ENCODE measurements at places on chromosomes 5 and 9. TPM values are rescaled to one million over a fixed set of nuclear protein-coding genes. Genes with fewer than 3 reads are reported as not detected.

DNA sequence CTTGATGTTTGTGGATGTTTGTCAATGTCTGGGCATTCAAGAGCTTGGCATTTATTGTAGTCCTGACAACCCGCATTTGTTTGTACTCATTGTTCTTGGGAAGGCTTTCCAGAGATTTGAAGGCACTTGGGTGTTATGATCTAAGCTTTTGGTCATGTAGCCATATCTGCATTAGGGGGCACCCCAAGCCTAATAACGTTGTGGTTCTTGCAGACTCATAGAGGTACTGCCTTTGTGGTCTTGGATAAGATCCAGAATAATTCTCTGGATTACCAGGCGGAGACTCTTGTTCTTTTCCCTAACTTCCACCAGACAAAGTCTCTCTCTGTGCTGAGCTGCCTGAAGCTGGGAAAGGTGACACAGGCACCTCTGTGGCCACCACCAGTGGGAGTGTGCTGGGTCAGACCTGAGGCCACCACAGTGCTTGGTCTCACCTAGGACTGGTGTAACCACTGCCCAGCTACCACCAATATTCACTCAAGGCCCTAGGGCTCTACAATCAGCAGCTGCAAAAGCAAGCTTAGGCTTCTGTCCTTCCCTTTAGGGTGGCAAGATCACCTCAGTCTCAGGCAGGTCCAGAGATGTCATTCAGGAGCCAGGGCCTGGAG is 144.4 kb upstream of the TAS2R1 start:
- no peak overlapping the region for H3K27ac ChIP-seq
- H3K4me1 ChIP-seq, result no peaks in the 10 kb centered on the region
- no peaks in the 10 kb centered on the region for H3K27me3 ChIP-seq
- no peak overlapping the region for H3K4me3 ChIP-seq

HNRNPK gene
- total RNA-seq, result 617 TPM

DNA sequence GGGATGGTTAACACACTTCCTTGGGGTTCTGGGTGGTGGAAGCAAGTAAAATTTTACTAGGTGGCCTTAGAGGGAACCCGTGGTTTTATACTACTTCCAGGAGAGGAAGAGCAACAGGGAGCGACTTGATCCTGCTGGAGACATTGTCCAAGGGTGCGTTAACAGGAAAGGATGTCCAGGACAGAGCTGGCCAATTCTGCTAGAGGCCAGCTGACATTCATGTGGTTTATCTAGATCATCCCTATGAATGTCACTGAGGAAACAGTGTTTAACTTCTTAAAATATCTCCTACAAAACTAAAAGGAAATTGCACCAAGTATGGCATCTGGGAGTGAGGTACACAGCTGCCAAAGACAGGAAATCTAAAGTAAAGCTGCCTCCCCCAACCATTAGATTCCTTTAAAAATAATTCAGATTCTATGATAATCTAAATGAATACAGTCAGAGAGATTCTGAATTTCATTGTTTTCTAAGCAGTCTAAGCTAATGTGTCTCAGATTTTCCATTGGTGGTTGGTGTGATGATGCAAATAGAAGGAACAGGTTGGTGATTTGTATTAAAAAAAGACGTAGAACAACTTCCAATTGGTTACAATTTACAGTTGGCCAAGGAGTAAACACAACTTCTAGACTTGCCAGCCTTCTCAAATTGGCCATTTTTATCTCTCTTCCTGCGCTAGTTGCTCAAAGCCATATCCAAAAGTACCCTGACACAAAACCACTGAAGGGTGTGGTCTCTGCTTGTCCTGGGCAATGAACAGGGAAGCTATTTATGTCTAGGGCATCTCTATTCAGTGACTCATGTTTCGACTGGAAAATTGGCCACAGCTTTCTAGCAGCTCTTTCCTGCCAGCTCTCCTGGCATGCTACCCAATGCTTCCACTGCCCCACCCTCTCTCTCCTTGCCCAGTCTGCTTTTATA is 574.7 kb upstream of the MEF2C start:
- H3K27me3 ChIP-seq, result no peaks in the 10 kb centered on the region
- no peak overlapping the region for H3K4me3 ChIP-seq
- H3K27ac ChIP-seq, result no peak overlapping the region
- no peak for DNase-seq

CCDC152 gene
- 1.3 TPM for total RNA-seq

DNA sequence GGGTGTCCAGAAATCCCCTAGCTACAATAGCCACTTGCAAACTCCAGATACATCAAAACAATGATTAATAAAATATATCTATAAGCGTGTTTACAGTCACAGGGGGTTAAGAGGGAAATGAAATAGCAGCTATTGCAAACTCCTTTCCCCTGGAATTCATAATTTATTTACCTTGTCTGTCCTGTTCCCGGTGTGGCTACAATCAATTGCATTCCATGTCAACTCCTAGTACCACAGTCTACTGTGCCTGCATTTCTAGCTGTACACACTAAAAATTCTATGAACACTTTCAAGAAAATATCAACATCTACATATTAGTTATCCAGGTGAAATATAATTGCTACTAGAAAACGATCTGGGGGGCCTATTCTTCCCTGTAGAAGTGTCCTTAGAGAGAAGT is 217.6 kb downstream of the ELAVL2 start:
- no peaks in the 10 kb centered on the region for H3K27me3 ChIP-seq
- no peak overlapping the region for H3K4me3 ChIP-seq
- no peak overlapping the region for H3K27ac ChIP-seq
- H3K36me3 ChIP-seq, result no peaks in the 10 kb centered on the region

PPP2R2B gene
- 16.7 TPM for total RNA-seq

DNA sequence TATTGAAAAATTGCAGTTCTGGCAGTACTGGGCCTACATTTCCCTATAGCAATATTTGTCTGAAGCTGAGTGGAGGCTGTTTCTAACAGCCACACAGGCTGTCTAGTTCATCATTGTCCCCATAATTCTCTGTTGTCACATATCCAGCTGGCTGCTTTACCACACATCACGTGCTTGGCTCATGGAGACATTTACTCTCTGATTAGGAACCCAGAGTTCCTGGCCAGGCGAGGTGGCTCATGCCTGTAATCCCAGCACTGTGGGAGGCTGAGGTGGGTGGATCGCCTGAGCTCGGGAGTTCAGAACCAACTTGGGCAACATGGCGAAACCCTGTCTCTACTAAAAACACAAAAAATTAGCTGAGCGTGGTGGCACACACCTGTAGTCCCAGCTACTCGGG is 81.4 kb downstream of the PGM5 start:
- peaks cover 6% of the 10 kb centered on the region for H3K27me3 ChIP-seq
- no peak overlapping the region for H3K27ac ChIP-seq
- DNase-seq, result no peak

MAN1B1 gene
- 71.3 TPM for total RNA-seq

DNA sequence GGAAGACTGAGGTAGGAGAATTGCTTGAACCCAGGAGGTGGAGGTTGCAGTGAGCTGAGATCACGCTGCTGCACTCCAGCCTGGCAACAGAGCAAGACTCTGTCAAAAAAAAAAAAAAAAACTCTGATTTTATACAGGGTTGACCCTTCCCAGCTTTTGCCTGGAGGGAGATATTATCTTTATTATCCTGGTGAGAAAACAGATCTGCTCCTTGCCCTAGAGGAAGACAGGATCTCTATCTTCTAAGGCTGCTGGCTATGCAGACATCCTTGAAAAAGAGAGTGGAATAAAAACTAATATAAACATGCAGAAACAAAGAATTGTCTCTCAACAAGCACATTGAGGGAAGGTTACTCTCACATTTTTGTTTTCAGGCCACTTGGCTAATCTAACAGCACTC is 1503.4 kb upstream of the WWC1 start:
- no peak for DNase-seq
- H3K4me1 ChIP-seq, result no peaks in the 10 kb centered on the region
- no peak overlapping the region for H3K4me3 ChIP-seq
- H3K27ac ChIP-seq, result no peak overlapping the region

DNA sequence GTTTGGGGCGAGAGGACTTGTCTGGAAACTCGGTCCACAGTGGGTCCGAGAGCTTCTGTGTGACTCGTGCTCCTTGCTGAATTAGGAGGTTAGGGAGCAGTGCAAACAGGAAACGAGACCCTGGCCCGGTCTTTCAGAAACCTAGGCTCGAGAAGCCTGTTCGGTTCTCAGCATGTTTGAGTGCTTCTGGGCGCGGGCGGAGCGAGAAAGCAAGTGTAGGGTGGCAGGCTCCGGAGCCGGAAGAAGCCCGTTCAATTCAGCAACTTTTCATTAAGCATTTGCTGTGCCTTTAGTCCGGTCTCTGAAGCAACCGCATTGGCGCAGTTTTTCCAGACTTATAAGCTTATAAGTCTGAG is 547 bp downstream of the CLTA start:
- no peaks in the 10 kb centered on the region for H3K27me3 ChIP-seq
- peak overlapping the region; percentile 91 for H3K27ac ChIP-seq
- peak; percentile 50 for DNase-seq

DNA sequence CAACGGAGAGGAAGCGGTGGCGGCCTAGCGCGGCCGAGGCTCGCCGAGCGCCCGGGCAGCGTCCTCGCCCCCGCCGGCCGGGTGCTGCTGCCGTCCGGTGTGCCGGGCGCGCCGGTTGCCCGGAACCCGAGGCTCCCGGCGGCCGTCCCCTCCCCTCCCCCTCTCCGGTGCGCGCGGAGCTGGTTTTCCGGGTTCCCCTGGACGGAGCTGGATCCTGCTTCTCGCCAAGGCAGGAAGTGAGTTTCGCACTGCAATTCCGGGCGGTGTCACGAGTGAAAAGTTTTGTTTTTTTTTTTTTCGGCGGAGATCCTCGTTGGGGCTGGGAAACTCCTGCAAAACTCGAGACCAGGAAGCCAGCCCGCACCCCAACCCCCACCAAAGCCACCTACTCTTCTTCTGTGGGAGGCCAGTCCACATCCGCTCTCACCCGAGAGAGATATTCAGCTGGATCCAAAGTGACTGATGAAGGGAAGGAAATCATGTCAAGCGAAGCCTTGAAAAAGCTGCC is at the start of gene ERBIN:
ERBIN (plus strand) TSS at position 300 of the 508 bp plus-strand sequence. CDS start 66,144 bp downstream, outside the sequence.
- H3K27me3 ChIP-seq, result no peaks in the 10 kb centered on the region
- H3K4me3 ChIP-seq, result peak within 1 kb of the TSS; percentile 100
- H3K4me1 ChIP-seq, result peaks cover 48% of the 10 kb centered on the region
- no peaks in the 10 kb centered on the region for H3K36me3 ChIP-seq

- no peak overlapping the region for H3K27ac ChIP-seq
- H3K4me1 ChIP-seq, result peaks cover 2% of the 10 kb centered on the region
- peaks cover 17% of the 10 kb centered on the region for H3K36me3 ChIP-seq
- DNase-seq, result no peak
Measured at GRCh38 chr9:112831969-112832368, 58.7 kb downstream of the SLC46A2 start.

DNA sequence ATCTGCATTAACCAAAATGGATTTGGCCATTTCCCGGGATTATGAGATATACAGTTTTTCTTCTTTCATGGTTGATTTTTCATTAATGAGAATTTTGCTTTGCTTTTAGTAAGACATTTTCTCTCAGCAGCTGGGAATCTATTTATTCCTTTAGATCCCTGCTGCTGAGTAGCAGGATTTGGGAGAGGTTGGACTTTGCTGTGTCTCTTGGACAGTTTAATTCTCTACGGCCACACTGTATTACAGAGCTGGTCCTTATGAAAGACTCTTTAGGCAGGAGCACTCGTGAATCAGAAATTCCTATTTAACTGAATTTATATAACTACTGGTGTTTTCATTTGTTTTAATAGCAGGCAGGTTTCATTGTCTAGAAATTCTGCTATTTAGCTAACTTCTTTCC is 1.6 kb downstream of the UNC13B start:
- H3K27me3 ChIP-seq, result peaks cover 19% of the 10 kb centered on the region
- H3K4me3 ChIP-seq, result no peak overlapping the region
- no peaks in the 10 kb centered on the region for H3K36me3 ChIP-seq
- DNase-seq, result no peak

TCF7 gene
- 234 TPM for total RNA-seq

GRCh38 chr5:159874263-159874662 is 42.0 kb upstream of the ADRA1B start:
- no peak for DNase-seq
- H3K27me3 ChIP-seq, result peaks cover 3% of the 10 kb centered on the region
- H3K27ac ChIP-seq, result no peak overlapping the region

DNA sequence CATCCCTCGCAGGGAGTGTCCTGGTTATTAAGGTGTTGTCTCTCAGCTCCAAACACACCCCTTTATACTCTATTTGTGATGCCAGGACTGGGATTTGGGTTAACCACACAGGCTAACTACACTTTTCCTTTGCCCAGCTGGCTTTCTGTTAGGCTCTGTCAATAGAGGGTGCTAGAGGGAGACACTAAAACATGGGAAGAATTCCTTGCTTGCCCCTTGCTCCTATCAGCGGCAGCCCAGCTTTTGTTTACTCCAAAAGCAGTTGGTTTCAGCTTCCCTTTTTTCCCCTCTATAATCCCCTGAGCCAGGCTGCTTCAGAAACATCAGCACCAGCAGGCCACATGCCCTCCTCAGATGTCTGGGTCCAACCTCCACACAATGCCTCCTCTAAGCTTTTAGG is 297.1 kb downstream of the KCTD16 start:
- H3K4me3 ChIP-seq, result no peak overlapping the region
- H3K27me3 ChIP-seq, result no peaks in the 10 kb centered on the region
- H3K4me1 ChIP-seq, result no peaks in the 10 kb centered on the region
- no peaks in the 10 kb centered on the region for H3K36me3 ChIP-seq
- no peak overlapping the region for H3K27ac ChIP-seq

DNA sequence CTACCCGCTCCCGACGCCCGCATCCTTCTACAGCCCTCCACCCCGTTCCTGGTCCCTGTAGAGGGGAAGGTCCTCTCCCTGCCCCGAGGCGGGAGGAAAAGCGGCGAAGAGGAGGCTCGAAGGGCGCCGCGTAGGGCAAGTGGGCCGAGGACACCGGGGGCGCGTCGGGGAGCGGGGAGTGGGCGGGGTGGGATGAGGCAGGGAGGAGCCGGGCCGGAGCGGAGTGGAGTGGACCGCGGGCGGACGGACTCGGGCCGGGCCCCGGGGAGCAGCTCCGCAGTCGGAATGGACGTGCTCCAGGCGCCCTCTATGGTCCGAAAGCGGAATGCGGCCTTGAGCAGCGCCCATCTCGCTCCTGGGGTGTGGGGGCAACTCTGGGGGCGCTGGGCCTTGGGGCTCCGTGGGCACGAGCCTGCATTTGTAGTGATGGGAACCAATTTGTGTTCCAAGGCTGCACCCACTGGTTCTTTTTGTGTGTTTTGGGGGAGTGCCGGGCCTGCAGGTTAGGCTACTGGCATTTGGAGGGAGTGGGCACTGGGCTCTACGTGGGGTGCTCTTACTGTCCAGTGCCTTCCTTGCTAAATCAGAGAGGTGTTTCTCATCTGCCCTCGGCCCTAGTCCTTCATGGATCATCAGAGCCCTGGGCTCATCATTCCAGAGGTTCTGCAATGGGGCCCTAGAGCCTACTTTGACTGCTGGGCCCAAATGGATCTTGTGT is 7.3 kb downstream of the IRX1 start:
- no peak overlapping the region for H3K4me3 ChIP-seq
- peaks cover 6% of the 10 kb centered on the region for H3K27me3 ChIP-seq
- H3K4me1 ChIP-seq, result no peaks in the 10 kb centered on the region
- H3K36me3 ChIP-seq, result no peaks in the 10 kb centered on the region
- H3K27ac ChIP-seq, result no peak overlapping the region
- no peak for DNase-seq

SPATA31C1 gene
- not detected for total RNA-seq

DNA sequence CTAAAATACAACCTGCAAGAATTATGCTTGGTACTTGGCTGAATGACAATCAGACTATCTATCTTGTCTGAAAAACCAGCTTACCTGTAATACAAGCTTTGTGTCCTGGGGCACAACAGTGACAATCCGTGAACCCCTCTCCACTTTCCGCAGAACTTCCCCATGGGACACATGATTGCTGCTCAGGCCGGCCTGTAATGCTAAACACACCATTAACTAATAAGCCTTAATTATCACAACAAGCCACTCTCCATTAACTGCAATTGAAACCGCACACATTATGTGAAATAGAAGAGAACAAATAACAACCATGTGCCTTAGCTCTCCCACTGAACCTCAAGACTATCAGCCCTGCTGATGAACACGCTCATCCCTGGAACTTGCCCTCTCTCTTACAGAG is 33.7 kb downstream of the ELP1 start:
- no peaks in the 10 kb centered on the region for H3K27me3 ChIP-seq
- no peak overlapping the region for H3K4me3 ChIP-seq
- peaks cover 87% of the 10 kb centered on the region for H3K36me3 ChIP-seq
- DNase-seq, result no peak
- no peaks in the 10 kb centered on the region for H3K4me1 ChIP-seq
